ENCODE measurements at places on chromosomes 13 and 19.

GRCh38 chr13:100892981-100893380 is 218.4 kb upstream of the TMTC4 start:
- DNase-seq: no peak

- DNase-seq: no peak
Measured at GRCh38 chr19:42154471-42155323, 22.5 kb upstream of the POU2F2 start.

GRCh38 chr19:41307954-41308449 is 2.0 kb upstream of the CCDC97 start:
- no peak for DNase-seq

- peak; percentile 38 for DNase-seq
Measured at GRCh38 chr19:584240-585001, 5.3 kb upstream of the HCN2 start.

GRCh38 chr19:15299568-15300409 is 32.5 kb downstream of the BRD4 start:
- no peak for DNase-seq

DNA sequence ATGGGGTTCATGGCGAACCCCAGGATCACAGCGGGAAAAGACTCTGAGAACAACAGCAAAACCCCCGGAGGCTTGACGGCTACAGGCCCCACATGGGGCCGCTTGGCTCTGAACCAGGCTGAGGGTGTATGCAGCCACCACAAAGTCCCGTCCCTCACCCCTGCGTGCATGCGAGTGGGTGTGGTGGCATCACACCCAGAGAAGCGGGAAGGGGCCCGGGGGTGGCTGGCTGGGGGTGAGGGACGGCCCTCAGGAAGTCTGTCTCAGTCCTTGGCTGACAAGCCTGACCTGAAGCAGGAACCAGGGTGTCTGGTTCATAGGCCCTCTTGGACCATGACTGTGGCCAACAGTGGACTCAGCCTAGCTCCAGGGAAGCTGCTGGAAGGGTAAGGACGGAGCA is 34.2 kb downstream of the CEBPG start:
- DNase-seq: no peak

- no peak for DNase-seq
Measured at GRCh38 chr13:53189162-53189561, 160.5 kb downstream of the OLFM4 start.

DNA sequence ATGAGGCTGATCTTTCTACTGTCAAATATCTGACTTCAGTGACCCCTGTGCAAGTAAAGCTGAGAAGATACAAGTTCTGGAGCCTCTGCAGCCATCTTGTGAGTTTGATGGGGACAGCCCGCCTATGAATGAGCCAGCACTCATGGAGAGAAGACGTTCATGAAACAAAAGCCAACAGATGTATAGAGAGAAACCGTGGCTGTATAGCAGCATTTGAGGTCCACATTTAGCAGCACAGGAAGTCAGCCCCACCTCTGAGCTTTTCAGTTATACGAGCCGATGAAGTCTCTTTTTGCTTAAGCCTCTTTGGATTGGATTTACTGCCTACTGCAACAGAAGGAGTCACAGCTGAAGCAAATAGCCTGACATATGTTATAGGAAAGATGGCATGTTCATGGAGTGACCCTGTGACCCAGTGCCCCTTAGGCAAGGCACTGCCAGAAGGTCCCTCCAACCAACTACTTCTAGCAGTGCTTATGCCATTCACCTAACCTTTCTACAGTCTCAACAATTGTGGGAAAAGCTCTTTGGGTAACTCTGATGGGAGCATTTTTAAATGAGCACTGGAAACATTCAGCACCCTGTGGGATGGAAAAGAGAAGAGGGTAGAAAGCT is 3.5 kb upstream of the DLEU7 start:
- DNase-seq: no peak

DNA sequence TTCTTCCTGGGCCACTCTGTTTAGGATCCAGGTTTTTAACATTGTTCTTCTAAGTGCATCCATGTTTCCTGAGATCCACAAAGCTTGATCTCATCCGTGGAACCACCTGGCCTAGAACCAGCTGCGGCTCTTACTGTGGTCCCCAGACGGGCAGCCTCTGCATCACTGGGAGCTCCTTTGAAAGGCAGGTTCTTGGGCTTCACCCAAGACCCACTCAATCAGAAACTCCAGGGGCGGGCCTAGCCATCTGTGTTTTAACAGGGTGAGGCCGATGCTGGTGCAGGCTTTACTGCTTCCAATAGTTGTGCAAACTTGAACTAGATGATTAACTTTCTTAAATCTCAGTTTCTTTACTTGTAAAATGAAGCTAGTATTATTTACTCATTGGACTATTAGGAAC is 605.7 kb downstream of the FGF9 start:
- DNase-seq: no peak

GRCh38 chr13:97979051-97979450 is 25.6 kb downstream of the IPO5 start:
- DNase-seq: no peak

- DNase-seq: no peak
Measured at GRCh38 chr13:47158593-47158992, 261.7 kb upstream of the HTR2A start.

- no peak for DNase-seq
Measured at GRCh38 chr19:21749090-21749489, 18.3 kb downstream of the ZNF100 start.

DNA sequence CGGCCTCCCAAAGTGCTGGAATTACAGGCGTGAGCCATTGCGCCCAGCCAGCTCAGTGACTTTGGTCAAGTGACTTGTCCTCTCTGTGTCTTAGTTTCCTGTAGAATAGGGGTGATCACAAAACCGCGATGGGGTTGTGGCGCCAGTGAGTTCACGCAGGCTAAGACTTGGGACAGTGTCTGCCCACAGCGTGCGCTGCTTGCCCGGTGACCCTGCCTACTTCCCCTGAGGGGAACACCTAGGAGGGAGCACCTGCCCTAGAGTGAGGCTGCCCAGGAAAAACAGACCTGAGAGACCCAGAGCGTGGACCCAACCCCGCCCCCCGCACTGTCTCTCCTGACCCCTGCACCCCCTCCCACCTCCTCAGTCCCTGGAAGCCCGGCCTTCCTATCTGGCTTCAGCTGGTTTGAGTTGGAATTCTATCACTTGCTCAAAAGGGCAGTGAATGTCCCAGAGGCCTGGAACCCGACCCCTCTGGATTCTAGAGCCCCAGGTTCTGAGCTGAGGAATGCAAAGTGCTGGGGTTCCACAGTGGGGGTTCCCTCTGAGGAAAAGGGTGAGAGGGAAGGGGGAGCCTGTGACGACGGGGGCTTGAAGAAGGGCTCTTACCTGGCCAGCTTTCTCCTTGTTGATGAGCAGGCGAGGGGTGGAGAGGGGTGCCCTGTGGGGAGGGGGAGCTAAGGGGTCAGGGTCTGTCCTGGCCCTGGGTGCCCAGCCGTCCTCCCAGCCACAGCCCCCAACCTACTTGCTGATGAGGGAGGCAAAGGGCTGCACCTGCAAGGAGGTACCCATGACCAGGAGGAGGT is 2.2 kb upstream of the RINL start:
- no peak for DNase-seq

DNA sequence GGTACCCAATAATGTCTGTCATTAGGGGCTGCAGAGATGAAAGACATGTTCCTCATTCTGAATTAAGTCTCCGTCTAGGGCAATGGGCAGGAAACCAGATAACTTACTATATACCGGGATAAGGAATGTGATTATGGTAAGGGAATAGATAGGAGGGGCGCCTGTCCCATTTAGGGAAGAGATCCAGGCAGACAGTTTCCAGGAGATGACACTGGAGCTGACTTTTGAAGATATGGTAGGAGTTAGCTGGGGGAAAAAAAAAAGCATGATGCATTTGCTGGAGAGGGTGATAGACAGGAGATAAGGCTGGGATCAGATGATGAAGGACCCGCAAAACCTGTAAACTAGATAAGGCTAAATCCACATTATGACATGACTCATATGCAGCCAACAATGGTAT is 340.7 kb downstream of the DCT start:
- no peak for DNase-seq

DNA sequence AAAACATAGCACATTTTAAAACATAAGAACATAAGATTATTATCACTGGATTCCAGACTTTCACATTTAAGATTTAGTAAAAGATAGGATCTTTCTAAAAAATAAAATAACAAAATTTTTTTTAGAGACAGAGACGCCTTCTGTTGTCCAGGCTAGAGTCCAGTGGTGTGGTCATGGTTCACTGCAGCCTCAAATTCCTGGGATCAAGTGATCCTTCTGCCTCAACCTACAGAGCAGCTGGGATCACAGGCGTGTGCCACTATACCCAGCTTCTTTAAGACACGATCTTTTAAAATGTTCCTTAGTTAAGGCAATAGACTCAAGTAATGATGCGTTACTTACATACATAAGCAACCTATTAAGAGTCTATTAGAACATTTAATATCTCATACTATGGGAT is 32.7 kb downstream of the ALG5 start:
- DNase-seq: no peak

GRCh38 chr19:9538183-9539058 is at the start of gene ZNF426:
Gene ZNF426 (minus strand): TSS chr19:9538645. CDS start chr19:9536232, 2,413 bp downstream.
- DNase-seq: peak; percentile 75

DNA sequence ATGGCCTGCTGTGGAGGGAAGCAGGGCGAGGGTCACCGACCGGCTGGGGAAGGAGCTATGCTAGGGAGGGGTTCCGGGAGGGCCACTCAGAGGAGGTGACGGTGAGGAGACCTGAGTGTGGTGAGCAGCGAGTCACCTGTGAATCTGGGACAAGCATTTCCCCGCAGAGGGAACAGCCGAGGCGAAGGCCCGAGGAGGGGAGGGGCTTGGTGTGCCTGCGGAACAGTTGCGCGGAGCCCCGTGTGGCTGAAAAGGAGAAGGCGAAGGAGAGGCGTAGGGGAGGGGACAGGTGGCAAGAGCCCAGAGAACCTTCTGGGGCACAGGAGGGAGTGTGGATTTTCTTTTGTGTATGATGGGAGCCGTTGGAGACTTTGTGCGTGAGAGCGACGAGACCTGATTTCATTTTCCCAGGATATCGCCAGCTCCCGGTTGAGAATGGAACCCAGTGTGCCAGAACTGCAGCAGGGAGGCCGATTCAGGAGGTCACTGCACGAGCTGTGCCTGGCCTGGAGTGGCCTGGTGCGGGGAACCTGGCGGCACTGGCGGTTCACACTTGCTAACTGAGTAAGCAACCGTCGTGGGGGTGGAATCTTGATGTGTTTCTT is 117.7 kb upstream of the ZNF507 start:
- DNase-seq: no peak

DNA sequence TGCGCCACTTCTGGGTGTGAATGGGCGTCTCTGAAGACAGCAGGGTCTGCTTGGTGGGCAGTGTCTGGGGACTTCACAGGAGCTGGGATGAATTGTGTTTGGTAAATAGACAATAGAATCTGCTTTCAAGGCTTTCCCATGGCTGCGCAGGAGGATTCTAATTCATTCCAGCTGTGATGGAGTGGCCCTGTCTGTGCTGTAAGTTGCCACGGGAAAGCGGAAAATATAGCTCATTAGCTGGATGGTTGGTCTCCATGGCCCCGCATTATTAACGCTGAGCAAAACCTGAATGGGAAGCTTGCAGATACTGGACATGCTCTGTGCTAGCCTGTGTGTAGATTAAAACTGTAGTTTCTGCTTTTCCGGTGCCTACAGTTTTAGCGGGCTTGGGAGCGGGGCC is 15.6 kb upstream of the C1QTNF9 start:
- DNase-seq: no peak

DNA sequence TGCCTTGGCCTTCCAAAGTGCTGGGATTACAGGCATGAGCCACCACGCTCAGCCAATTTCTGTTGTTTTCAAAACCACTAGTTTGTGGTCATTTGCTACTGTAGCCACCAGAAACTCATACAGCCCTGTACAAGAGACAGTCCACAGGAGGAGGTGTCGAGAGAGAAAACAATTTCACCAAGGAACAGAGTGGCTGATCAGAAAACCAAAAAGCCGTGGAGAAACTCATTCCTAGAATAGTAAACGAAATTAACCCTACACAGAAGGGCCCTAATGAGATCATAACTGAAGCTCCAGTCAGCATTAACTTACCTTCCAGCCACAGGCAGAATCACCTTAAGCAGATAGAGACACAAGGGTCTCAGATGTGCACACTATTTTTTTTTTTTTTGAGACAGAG is 3.8 kb upstream of the CCDC124 start:
- no peak for DNase-seq

- DNase-seq: peak; percentile 4
Measured at GRCh38 chr13:50512474-50513299, 330.8 kb downstream of the DLEU7 start.

DNA sequence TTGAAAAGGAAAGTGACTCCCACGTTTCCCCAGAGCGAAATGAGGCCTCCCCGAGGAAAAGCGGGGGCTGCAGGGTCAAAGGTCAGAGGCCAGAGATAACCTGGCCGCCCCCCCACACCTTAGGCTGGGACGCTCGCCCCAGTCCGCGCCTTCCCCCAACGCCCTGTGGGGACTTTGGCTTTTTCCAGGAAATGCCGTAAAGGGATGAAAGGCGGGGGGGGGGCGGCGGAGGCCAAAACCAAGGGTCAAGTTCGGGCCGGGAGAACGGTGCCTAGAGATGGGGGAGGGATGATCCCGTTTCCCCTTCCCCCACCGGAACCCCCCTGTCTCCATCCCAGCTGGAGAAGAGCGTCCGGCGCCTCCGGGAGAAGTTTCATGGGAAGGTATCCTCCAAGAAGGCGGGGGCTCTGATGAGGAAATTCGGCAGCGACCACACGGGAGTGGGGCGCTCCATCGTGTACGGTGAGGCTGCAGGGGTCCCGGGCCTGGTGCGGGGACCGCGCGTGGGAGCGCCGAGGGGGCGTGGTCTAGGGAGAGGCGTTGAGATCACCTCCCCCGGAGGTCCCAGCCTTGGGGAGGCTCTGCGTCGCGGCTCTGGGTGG is 575 bp downstream of the SHFL start:
- DNase-seq: peak; percentile 50

DNA sequence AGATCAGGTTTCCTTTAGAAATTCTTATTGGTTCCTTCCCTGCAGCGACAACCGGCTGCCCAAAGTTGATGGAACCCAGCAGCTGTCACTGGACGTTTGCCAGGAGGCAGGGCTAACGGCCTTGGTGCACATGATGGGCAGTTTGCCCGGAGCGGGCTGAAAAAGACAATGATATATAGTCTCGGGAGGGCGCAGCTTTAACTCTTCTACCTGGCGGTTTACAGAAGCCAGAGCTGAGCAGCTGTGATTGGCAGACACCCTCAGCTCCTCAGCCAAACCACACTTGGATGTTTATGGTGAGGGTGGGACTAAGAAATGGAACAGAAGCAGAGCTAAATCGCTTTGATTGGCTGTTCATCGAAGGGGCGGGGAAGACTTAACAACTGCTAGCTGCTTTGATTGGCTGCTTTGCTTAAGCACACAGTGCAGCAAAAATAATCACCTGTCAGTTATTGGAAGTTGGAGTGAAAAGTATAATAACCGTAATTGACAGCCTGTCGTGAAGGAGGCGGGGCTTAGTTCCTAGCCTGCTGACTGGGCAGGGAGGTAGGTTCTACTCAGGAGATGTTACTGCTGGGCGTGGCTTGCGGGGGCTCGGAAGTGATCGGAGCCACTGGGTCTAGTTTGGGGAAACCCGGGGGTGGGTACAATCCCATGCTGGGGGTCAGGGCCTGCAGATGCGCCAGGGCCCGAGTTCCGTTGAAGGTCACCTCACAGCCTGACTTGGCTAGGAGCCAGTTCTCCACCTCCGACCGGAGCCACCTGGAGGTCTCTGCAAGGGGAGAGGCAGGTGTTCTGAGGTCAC is 7.5 kb downstream of the EMP3 start:
- DNase-seq: peak; percentile 75

GRCh38 chr13:75357576-75358289 is 124.2 kb downstream of the TBC1D4 start:
- peak; percentile 10 for DNase-seq
